Neural cell (in vitro differentiated cells): ENCODE measurements at places on chromosomes 6 and 20. TPM values are rescaled to one million over a fixed set of nuclear protein-coding genes. Genes with fewer than 3 reads are reported as not detected.

CYB5R4 gene
- 13.5 and 18.0 TPM in 2 replicates for polyA plus RNA-seq

C6orf52 gene
- 5.7 and 9.4 TPM in 2 replicates for polyA plus RNA-seq

ITPR3 gene
- 0.11 and 0.16 TPM in 2 replicates for polyA plus RNA-seq

CYP21A2 gene
- polyA plus RNA-seq: 1.9 and 4.5 TPM in 2 replicates

NR2E1 gene
- polyA plus RNA-seq: 0.50 and 1.3 TPM in 2 replicates

SLC25A27 gene
- polyA plus RNA-seq: 31.1 and 44.5 TPM in 2 replicates
